ENCODE measurements at places on chromosomes 12 and 14.
A peak's percentile ranks its signal among the peaks of the same experiment; 100 is the strongest.

DNA sequence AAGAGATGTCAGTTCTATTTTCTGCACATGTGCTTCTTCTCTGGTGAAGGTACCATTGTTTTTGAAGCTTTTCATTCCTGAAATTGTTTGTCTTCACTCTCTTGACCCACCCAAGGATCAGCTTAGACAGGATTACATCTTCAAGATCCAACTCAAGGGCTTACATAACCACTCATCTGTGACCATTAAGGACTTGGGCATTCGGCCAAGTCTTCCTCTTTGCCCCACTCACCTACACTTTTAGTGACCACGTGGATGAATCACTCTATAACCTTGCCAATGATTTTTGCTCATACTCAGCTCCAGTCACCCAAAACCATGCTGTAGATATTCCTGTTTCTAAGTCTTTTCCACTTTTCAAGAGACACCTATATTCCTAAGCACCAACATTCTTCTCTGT lies 36.5 kb upstream of the SSTR1 start:
- no peak for DNase-seq

DNA sequence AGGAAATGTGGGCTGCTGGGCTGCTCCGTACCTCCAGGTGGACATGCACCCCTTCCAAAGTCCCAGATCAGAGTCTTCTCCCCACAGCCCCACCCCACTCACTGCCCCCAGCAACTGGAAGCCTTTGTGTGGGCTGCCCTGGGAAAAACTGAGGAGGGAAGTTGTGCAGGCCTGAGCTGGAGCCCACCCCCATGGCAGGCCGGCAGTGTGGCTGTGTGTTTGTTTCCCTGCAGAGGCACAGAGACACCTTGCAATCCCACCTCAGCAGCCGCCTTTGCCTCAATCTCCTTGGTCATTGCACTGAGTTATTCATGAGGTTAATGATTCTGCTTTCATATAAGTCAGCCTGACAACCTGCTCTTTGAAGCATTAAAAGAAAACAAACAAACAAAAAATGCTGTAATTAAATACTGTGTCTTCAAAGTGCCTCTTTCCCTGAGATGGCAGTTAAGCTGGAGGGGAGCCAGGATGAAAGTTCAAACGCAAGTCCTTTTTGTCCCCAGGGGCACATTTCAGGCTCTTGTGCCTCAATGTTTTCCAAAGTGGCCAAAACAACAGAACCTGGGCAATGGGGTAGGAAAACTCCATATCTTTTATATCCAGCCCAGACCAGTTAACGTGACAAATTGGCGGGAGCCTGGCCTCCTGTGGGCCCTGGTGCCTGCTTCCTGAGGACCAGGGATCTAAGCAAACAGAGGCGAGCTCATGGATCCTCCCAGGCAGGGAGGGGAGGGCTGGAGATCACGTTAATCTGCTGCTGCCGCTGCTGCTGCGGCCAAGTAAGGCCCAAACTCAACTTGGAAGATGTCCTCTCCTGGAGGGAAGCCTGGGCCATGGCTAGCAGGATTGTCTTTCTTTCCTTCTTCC lies 51.9 kb upstream of the TSPAN11 start:
- DNase-seq = no peak

GRCh38 chr12:79566452-79567174 lies 124.2 kb downstream of the PAWR start:
- DNase-seq = no peak

GRCh38 chr14:95419569-95419968 lies 96.9 kb downstream of the SYNE3 start:
- DNase-seq = no peak

GRCh38 chr12:47558625-47559345 lies 147.0 kb downstream of the RPAP3 start:
- DNase-seq = no peak

DNA sequence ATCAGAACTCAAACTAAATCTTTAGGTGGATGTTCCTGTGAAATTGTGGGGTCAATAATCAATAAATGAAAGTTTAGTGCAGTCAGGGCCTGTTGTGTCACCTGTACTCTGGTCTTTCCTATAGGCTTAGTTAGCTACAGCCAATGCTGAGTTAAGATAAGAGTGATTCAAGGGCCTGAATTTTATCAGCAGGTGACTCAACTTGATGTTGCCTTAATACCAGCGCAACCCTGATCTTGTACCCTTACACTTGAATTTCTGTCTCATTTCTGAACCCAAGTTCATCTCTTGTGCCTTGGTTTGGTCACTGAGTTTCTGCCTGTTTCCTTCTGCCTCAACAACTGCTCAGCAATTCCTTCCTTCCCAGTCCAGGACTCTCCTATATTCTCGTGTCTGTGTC lies 157.0 kb upstream of the E2F7 start:
- no peak for DNase-seq

- DNase-seq = no peak
These were observed 161.4 kb downstream of the ADGRD1 start for GRCh38 chr12:131114942-131115584.

- DNase-seq = no peak
These were observed 108.2 kb upstream of the GPHB5 start for GRCh38 chr14:63426838-63427352.

DNA sequence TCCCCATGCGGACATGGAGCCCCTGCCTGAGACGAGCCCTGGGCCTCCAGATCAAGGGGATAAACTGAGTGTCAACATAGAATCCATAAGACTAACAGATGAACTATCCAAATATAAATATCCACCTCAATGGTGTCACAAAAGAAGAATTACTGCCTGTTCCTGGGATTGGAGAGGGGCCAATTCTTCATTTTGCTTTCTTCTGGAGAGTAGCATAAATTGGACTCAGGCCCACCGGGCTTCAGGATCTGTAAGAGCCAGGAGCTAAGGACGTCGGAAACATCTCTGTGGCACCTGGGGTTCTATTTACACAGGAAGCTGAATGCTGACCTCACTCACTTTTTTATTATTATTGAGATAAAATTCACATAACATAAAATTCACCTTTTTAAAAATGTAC lies 408.2 kb upstream of the CCDC196 start:
- DNase-seq = no peak

GRCh38 chr14:99818503-99819036 lies 25.4 kb downstream of the EML1 start:
- no peak for DNase-seq

- DNase-seq = no peak
These were observed 52.4 kb downstream of the SYT1 start for GRCh38 chr12:78916845-78917480.

GRCh38 chr14:100796946-100797345 lies 29.0 kb upstream of the MEG3 start:
- no peak for DNase-seq

DNA sequence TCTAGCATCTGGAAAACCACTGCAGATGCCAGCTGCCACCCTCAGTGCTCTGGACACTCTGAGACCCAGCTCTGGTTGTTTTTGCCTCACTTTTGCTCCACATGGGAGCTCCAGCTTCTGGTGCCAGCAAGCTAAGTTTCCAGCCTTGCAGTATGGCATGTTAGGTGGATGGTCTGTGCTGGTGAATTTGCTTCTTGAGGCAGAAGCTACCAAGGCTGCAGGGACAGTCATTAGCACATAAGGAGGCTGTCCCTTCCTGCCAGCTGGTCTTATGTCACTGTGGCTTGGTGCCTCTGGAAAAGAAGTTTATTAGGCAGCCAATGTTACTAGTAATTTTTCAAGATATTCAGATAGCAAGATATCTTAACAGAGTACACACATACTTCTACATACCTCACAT lies 64.2 kb upstream of the CSRP2 start:
- no peak for DNase-seq

DNA sequence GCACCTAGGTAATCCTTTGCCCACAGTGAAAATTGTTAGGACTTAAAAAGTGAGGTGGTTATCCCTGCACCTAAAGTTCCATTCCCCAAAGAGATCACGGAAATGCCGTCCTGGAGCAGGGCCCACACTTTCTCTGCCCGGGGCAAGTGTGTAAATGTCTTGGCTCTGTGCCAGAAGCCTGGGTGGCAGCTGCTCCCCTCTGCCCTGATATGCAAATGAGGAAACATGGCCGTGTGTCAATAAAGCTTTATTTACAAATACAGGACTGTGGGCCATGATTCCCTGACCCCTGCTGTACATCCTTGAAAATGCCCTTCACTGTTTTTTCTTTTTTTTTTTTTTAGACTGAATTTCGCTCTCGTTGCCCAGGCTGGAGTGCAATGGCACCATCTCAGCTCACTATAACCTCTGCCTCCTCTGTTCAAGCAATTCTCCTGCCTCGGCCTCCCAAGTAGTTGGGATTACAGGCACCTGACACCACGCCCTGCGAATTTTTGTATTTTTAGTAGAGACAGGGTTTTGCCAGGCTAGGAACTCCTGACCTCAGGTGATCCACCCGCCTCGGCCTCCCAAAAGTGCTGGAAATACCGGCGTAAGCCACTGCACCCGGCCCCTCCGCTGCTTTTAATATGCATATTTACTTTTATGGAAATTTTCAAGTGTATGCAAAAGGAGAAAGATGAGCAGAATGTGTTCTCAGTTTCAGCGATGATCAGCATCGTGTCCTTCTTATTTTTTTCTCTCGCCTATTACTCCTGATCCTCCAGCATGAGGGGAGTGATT lies 75.5 kb downstream of the GALNT9 start:
- DNase-seq = no peak

GRCh38 chr14:36928432-36928831 lies 244.0 kb downstream of the SLC25A21 start:
- no peak for DNase-seq

GRCh38 chr12:5220099-5220498 lies 176.4 kb downstream of the KCNA5 start:
- no peak for DNase-seq

DNA sequence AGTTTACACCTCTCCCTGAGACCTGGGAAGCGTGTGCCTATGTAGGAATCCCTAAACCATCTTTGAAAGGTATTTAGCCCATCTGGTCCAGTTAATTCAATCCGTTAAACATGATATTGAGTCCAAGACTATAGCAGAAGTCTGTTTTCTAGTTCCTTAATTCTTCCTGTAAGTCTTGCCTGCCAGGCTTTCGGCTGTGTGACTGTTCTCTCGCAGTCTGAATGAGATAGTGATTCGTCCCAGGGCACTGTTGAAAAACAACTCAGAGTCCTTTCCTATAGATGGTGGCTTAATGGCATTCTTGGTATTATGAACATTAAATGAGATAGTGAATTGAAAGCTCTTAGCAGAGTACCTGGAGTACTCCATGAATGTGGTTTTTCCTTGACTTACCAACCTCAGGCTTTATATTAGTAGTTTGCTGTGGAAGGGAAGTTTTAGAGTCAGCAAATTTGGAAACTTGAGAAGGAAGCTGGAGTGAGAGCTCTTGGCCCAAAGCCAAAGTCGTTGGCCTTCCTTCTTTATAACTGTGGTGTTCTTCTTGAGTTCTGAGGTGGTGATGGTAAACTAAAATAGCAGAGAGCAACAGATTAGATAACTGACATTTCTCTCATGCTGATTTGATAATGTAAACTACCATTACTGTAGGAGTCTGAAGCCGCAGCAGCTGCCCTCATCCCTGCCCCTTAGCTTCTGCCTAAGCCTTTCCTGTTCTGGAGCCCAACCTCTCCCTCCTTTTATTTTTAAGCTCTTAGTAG lies 76.5 kb downstream of the TGFB3 start:
- no peak for DNase-seq

DNA sequence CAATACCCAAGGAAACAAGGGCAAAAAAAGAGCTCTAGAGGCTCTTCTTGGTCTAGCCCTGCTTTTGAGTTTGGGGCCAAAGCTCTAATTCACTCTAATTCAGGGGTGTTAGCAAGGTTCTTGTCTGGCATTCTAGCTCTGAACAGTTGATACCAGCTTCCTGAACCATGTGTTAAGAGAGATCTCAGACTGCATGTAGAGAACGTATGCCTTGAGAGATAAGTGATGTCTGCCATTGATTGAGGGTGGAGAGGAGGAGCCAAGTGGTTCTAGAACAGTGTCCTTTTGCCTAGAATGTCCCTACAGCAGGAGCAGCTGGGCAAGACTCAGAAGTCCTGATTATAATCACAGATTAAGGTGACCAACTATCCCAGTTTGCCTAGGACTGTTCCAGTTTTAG lies 18.2 kb upstream of the POC1B start:
- DNase-seq = no peak

DNA sequence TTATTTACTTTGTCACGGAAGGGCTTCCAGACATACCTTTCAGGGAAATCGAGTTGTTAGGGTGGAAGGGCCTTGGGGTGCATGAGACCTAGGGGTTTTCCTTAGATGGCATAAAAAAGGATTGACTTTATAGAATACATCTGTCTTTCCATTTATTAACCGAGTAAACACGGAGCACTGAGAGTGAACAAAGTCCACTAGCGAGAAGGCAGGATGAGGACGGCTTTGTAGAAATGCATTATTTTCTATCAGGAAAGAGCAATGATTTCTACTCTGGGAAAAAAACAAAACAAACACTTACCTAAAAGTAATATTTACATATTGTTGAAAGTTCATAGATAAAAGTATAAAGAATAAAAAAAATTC lies 91.8 kb downstream of the RCOR1 start:
- DNase-seq = no peak

- peak; percentile 57 for DNase-seq
These were observed 52.1 kb downstream of the DAD1 start for GRCh38 chr14:22536853-22537338.

DNA sequence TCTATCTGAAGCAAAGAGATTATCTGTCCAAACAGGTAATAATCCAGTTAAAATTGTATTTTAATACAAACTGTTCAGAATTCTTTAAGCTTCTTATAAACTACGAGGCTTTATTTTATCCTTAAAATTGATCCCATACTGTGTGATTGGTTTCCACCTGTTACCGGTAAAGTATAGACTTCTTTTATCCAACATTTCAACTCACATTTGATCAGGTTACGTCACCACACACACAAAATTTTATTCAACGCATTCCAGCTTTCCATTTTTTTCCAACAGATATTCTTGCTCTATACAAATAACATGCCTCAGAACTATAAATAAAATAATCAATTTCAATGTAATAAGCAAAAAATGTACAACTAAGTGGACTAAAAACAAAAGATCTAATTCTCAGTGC lies 4.5 kb downstream of the NOVA1 start:
- DNase-seq = no peak

GRCh38 chr14:103142721-103143302 lies 19.6 kb downstream of the TNFAIP2 start:
- DNase-seq = no peak

GRCh38 chr12:13788626-13789025 lies 192.8 kb downstream of the GRIN2B start:
- DNase-seq = no peak

DNA sequence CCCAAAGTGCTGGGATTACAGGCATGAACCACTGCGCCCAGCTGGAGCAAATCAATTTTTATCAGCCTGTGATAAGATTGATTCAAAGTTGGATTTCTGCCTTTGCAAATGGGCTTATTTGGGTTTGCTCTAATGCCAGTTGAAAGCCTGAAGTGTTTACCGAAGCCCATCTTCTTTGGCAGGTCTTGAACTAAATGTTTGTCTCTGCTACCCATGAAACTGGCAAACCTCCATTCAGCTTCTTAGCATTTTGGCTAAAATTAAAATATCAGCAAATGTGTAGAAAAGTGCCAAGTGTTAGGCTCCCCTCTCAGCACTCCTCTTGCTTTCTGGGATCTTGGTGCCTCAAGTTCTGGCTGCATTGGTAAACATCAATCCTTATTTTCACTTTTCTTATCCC lies 61.5 kb downstream of the MGAT4C start:
- DNase-seq = no peak

Measured in stimulated activated CD4-positive, alpha-beta T cell treated with anti-CD3 and anti-CD28 coated beads, Interleukin-1b, Interleukin-23, amount 100 ng/mL, for 1 hour (primary cell).